ENCODE measurements at places on chromosomes 1 and 21. TPM values are rescaled to one million over a fixed set of nuclear protein-coding genes. Genes with fewer than 3 reads are reported as not detected.

GRCh38 chr1:84957966-84958365, 38.9 kb downstream of the MCOLN2 start:
- no peaks in the 10 kb centered on the region for H3K36me3 ChIP-seq
- H3K27me3 ChIP-seq = no peaks in the 10 kb centered on the region
- no peak for DNase-seq
- H3K4me1 ChIP-seq = no peaks in the 10 kb centered on the region

Gene PPIAL4G
- 0.24 TPM for total RNA-seq

- no peaks in the 10 kb centered on the region for H3K36me3 ChIP-seq
- no peak overlapping the region for H3K4me3 ChIP-seq
- H3K4me1 ChIP-seq = no peaks in the 10 kb centered on the region
- H3K27me3 ChIP-seq = no peaks in the 10 kb centered on the region
Observed at GRCh38 chr21:35291034-35291433, 241.9 kb upstream of the RUNX1 start.

Gene HCRTR1
- total RNA-seq = not detected

Gene CFAP74
- total RNA-seq = 0.23 TPM

Gene SV2A
- total RNA-seq = 3.3 TPM

Gene NMNAT2
- total RNA-seq = 1.5 TPM

Data from left lung (tissue), 14 donors.